ENCODE measurements at places on chromosomes 16 and 17.

DNA sequence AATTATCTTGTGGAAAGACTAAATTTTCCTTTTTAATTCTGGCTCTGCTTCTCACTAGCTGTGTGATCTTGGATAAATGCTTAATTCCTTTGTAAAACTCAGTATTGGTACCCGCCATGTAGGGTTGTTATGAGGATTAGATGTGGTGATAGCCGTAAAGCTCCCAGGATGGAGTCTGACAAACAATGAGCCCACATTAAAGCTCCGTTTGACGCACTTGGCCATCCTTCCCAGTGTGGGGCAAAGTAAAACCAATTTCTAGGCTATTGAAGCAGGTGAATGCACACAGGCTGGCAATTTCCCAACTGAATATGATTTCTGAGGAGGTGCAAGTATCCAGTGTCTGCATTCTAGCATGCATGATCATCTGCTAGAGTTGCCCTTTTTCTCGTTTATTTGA, 123.6 kb downstream of the MRTFB start:
- DNase-seq = no peak

- no peak for DNase-seq
Observed at GRCh38 chr16:8863594-8864424, 5.0 kb downstream of the CARHSP1 start.

- DNase-seq = no peak
Observed at GRCh38 chr17:54237911-54238515, 415.3 kb downstream of the KIF2B start.

GRCh38 chr16:10343124-10343760, 42.6 kb upstream of the ATF7IP2 start:
- no peak for DNase-seq

GRCh38 chr16:56657555-56658326, at the start of gene MT1F:
Gene MT1F, plus strand, starts transcription at chr16:56657959. Its CDS starts 100 bp downstream, at chr16:56658059.
- DNase-seq = peak; percentile 46

DNA sequence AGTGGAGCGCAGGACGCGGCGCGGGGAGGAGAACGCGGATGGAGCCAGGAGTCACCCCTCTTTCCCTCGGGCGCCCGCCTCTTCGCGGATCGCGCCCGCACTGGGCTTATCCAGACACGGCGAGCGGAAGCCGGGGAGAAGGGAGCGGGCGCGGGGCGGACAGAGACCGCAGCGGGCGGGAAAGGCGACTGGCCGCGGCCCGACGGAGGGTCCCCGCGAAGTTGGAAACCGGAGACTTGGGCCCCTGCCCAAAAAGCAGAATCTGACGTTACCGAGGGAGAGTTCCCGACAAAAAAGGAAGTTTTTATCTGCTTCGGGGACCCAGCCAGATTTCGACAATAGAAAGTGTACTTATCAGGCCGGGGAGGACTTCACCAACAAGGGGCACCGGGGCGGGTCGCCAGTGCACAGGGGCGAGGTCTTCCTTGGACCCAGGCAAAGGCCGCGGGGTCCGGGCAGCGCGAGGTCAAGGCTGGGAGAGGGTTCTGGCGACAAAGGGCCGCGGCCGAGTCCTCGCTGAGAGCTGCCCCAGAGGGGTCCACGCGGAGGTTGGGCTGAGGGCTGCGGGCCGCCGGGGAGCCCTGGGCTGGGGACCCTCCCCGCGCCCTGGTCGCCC, 519 bp downstream of the ST6GALNAC2 start:
- DNase-seq = no peak

DNA sequence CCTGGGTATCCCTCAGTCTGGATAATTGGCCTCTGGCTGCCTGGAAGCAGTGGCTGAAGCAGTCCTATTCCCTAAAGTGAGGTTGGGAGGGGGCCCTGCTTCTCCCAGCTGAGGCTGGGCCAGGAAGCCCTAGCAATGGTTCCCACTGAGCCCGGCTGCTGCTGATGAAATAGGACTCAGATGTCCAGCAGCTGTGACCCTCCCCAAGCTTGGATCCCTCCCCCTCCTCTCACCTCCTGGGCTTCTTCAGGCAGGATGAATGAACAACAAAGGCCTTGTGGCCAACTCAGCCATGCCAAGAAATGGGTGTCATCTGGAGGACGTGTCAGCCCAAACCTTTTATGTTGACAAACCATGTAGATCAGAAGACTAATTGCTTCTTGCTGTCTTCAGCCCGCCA, 42.0 kb downstream of the AXIN2 start:
- no peak for DNase-seq

GRCh38 chr16:47660540-47660939, 199.4 kb downstream of the PHKB start:
- DNase-seq = no peak

DNA sequence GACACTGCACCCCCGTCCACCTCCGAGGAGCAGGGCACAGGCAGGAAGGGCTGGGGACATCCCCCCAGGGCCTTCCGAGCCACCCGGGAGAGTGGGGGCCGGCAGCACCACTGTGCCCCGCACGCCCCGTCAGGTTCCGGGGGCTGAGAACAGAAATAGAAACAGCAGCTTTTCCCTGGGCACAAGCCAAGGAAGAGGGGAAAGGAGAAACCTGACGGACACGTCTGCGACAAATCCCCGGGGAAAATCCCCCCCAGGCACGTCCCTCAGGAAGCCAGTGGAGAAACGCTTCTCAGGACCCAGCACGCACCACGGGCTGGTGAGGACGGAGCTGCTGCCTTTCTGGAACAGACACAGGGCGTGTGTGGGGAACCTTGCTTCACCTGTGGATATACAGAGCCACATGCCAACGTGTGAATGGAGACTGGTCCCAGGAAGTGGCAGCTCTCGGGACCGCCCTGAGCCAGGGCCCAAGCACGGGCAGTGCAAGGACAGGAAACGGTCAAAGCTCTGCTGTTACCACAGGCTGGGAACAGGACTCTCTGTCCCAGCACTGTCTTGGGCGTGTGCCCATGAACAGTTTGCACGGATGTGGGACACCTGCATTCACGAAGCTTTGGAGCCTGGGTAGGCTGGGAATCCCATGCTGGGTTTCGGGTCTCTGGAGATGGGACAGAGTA, 1.2 kb upstream of the TMEM204 start:
- DNase-seq = no peak

GRCh38 chr16:59192551-59193199, 458.6 kb upstream of the GOT2 start:
- no peak for DNase-seq

- no peak for DNase-seq
Observed at GRCh38 chr17:54372069-54372749, 528.4 kb upstream of the TOM1L1 start.

- DNase-seq = no peak
Observed at GRCh38 chr17:45451131-45451530, 18.5 kb upstream of the ARHGAP27 start.

GRCh38 chr16:71569621-71570020, 7.3 kb downstream of the TAT start:
- no peak for DNase-seq

DNA sequence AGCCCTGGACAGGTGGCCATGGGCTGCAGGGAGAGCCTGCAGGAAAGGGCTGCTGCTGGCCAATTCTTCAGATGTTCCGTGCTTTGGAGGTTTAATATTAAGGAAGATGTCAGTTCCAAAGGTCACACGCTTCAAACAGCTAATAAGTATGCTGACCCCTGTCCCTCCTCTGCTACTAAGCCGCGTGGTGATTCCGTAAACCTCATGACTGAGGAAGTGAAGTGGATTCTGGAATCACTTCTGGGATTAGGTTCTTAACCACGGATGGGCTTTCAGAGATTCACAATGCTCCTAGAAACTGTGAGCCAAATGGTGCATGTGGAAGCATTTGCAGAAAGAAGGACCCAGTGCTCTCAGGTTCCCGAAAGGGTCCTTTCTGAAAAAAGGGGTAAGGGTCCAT, 28.5 kb upstream of the ERN1 start:
- no peak for DNase-seq

DNA sequence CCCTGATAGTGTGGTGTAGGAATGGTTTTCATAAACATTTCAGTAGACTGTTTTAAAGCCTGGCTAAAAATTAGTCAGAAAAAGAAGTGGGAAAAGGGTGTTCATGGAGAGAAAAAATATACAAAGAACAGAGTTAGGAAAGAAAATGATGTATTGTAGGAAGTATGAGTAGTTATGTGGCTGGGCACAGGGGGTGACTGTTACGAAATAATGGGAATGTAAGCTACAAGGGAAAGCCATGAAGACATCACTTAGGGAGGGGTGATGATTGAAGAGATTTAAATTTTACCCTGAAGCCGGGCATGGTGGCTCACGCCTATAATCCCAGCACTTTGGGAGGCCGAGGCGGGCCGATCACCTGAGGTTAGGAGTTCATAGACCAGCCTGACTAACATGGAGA, 55.3 kb downstream of the NUP88 start:
- no peak for DNase-seq

- DNase-seq = no peak
Observed at GRCh38 chr17:44865931-44866330, 18.2 kb downstream of the HIGD1B start.

- no peak for DNase-seq
Observed at GRCh38 chr16:104355-104754, 26.3 kb downstream of the MPG start.

- no peak for DNase-seq
Observed at GRCh38 chr16:74078511-74079231, 217.9 kb upstream of the PSMD7 start.

- no peak for DNase-seq
Observed at GRCh38 chr16:48367441-48368049, 17.7 kb downstream of the SIAH1 start.

DNA sequence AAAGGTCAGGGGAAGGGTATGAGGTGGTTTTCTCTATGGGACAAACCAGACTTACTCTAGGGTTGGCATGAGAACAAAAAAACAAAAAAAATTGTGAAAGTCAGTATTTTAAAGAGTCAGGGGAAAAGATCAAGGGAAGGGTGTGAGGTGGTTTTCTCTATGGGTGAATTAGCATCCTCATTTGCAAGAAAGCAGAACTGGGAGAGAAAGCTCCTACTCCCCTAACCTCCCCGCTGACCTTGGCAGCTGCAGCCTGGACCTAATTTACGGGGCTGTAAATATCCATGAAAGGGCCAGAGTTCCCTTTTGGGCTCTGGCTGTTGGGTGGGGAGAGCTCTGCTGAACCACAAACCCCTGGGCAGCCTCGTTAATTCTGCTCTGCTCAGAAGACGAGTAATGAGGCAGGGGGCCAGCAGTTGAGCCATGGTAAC, 10.6 kb downstream of the RHBDL3 start:
- peak; percentile 14 for DNase-seq

DNA sequence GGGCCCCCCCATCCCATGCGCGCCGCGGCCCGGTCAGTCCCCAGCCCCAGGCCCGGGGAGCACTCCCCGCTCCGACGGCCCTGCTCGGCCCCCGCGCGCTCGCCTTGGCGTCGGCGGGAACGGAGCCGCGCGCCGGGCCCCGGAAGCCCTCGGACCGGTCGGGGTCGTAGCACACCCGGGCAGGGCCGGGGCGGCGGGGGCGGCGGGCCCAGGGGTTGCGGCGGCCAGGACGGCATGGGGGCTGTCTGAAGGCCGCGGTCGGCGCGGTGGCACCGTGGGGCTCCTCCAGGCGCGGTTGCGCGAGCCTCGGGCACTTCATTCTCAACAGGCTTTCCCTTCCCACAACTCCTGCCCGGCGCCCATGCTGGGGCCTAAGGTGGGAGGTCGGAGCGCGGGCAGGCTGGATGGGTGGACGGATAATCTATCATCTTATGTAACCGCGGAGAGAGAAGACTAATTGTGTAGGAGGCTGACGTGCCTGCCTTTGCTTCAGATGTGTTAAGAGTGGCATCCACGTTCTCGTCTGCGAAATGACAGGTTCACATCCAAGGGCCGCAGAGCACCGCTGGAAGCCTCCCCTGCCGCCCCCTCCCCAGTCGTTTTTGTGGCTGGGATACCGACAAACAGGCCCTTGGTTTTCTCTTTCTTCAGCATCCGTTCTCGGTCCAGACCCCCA, 708 bp downstream of the BAIAP2 start:
- DNase-seq = no peak

DNA sequence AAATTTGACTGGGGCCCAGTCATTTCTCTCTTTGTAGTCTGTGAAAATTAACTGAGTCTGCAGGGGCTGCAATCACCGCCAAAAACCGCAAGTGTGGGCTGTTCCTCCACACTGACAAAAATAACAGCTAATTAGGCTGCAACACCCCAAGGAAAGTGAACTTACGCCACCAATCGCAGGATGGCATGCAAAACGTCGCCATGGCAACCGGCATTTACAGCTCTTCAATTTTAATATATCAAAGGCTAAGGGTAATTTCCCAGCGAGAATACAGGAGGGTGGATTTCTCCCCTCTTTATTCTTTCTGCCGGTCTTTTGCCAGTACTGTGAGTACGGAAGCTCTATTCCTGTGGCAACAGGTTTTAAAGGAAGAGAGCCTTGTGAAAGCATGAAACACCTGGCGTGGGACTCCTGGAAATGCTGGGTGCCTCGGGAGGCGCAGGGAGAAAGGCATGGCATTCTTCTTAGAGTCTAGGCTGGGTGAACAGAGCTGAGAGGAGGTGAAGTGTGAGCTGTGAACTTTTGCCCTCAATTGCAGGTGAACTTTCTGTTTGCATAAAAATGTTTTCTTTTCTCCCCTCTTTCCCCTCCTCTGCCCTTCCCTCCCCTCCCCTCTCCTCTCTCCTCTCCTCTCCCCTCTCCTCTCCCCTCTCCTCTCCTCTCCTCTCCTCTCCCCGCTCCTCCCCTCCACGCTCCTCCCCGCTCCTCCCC, 399.7 kb downstream of the XYLT1 start:
- DNase-seq = peak; percentile 86

- no peak for DNase-seq
Observed at GRCh38 chr16:50724306-50724705, 17.6 kb upstream of the CYLD start.

DNA sequence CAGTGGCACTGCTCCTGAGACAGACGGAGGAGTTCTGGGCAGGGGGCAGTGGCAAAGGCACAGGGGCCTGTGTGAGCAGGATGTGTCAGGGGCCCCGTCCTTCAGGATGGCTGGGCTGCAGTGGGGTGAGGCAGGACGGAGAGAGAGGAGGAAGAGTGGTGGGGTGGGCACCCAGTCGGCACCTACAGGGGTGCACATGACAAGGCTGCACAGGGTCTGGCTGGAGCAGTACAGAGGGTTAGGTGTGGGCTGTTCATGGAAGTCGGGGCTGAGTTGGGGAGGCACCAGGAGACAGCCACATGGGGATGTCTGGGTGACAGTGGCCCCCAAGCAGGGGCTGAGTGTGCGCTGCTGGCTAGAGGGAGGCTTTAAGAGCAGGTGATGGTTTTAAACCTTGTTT, 106.0 kb downstream of the RAB11FIP4 start:
- no peak for DNase-seq

DNA sequence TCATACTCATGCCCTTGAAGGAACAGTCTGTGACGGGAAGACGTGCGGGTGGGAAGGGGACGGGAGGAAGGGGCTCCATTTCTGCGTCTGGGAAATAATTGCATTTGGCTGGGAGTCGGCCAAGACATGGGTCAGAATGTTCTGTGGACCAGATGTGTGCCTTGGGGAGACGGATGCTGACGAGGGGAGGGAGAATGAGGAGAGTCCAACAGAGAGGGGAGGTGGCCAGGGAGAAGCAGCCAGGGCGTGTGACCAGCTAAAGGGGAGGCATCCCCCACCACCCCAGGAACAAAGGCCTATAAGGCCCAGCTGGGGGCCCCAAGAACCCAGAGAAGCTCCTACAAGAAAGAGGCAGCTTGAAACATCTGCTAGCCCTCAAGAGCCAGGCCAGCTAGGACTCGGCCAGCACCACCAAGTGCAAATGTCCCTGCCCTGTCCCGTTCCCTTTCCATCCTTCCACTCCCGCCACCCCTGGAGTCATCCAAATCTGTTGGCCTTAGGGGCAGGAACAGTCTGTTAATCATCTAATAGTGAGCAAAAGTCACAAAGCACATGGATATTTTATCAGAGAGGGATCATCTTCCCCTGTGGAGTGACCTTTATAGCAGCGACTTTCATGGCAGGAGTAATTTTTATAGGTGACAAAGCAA, 42.5 kb upstream of the BCO1 start:
- no peak for DNase-seq

- DNase-seq = no peak
Observed at GRCh38 chr17:1643999-1644492, 1.5 kb downstream of the SCARF1 start.
